ENCODE measurements at places on chromosomes 4 and X.

DNA sequence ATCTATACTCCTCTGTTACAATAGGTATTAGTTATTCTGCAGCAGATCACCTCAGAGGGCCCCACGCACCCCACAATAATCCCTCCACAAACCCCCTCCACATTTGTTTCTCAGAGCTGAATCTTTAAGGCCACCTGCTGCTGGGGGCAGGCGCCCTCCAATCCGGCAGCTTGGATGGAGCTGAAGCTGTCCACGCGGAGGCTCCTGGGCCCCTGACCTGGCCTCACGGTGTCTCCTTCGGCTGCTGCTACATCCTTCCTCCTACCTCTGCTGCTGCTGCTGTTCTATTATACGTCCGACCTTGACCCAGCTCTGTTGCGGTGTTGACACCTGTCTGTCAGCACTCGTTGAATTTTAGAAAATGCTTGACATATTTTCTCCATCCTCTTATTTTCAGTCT lies 430.2 kb upstream of the ZFP42 start:
- no peak for DNase-seq

GRCh38 chr4:113060853-113061252 lies 11.4 kb downstream of the ANK2 start:
- no peak for DNase-seq

- DNase-seq = no peak
Measured at GRCh38 chr4:186472948-186473347, 82.4 kb downstream of the MTNR1A start.

DNA sequence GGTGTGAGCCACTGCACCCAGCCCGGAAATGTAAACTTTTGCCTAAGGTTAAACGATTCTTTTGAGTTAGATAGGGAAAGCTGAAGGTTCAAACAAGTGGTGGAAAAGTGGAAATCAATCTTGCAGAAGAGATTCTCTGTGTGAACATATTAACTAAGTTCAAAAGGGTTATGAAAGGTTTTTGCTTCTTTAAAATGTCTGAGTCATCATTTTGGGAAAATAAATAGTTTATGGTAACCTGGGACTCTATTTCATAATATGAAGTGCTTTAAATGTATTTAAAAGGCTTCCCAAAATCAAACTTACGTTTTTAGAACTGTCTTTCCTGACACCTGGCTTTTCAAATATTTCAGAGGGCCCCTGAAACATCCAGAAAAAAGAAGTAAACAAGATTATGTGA lies 73.6 kb upstream of the MID1IP1 start:
- DNase-seq = no peak

GRCh38 chr4:988726-989721 lies 2.2 kb downstream of the IDUA start:
- no peak for DNase-seq

GRCh38 chr4:143347484-143348111 lies 10.9 kb downstream of the GAB1 start:
- DNase-seq = no peak

- DNase-seq = no peak
Measured at GRCh38 chr4:54016504-54016903, 47.9 kb downstream of the CHIC2 start.

- DNase-seq = no peak
Measured at GRCh38 chrX:98514032-98514431, 1630.3 kb downstream of the RPA4 start.

GRCh38 chrX:9352694-9353411 lies 112.0 kb upstream of the TBL1X start:
- DNase-seq = peak; percentile 41

- no peak for DNase-seq
Measured at GRCh38 chr4:143625632-143626031, 74.8 kb downstream of the FREM3 start.

Measured in transverse colon (tissue), 4 donors.